ENCODE measurements at places on chromosomes 3 and 15.
A peak's percentile ranks its signal among the peaks of the same experiment; 100 is the strongest.

DNA sequence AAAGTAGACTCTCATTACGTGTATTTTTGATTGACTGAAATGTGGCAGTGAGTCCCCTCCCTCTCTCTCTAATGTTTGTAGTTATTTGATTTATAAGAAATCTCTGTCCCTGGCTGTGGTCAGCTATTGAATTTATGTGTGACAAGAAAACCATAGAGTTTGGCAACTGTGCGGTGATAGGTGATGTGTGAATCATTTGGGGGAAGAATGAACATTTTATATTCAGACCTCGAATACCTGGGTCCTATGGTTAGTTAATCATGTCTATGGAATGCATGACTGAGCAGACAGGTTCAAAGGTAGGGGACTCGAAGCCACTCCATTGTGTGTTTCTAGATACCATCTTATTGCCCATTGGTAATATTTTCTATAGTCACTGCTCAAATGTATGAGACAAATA lies 712.1 kb downstream of the MECOM start:
- DNase-seq, result no peak

GRCh38 chr3:127750226-127751031 lies 71.9 kb downstream of the MGLL start:
- DNase-seq, result peak; percentile 82

DNA sequence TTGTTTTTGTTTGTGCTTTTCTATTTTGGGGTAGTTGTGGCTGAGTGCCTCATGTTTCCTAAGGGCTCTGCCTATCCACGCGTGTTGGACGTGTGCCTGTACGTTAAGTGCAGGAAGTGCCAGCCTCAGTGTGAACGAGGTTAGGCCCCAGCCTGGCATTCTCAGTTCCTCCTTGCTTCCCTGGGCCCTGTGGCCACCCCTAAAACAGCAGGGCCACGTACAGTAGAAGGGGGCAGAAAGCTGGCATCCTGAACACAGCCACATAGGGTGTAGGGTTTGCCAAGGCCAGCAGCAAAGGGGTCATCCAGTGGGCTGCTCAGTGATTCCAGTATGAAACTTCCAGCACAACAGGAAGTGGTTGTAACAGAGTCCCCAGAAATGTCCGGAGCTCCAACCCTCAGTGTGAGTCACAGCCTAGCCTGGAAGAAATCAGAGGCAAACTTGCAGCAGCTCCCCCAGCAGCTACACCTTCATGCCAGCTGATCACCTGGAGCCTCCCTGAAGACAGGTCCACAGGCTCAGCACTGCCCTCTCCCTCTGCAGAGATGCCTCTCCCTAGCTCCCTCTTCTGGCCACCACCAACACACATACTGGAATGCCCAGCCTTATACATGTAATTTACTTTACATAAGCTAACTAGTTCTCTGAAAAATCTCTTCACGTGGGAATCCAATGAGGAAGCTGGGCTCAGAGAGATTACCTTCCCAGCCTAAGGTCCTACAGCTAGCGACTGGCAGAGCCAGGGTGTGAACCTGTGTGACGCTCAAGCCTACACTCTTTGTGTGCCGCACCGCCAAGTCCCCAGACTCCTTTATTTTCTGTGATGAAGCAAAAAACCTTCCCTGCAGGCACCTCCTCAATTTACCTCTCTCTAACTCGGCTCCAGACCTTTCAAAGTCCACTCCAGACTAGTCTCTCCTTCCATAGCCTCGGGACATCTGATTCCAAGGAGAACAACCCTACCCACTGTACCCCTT lies 26.6 kb downstream of the ILDR1 start:
- no peak for DNase-seq

DNA sequence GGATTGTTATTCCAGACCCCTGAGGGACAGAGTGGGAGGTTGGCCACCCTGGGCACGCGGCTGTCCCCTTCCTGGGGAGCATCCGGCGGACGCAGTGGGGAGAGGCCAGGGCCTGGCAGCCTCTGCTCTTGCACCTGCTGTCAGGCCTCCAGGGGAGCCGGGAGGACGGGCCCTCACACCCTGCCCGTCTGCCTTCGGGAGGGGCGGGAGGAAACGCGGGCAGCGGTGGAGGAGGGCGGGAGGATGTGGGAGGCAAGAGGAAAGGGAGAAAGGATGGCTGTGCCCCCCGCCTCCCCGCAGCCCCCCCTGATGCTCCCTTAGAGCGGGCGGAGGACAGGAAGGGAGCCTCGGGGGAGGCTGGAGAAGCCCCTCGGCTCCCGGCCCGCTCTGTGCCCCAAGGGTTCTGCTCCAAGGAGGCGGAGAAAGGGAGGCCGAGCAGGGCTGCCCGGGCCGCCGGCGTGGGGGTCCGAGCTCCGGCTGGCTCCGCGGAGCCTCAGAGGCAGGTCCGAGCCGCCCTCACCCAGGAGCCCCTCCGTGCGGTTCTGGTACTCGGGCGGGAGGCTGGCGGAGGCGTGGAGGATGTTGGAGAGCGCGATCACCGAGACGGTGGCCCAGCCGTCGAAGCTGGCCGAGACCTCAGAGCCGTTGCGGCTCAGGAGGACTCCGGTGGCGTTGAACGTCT lies 40.9 kb downstream of the MUC20 start:
- no peak for DNase-seq

DNA sequence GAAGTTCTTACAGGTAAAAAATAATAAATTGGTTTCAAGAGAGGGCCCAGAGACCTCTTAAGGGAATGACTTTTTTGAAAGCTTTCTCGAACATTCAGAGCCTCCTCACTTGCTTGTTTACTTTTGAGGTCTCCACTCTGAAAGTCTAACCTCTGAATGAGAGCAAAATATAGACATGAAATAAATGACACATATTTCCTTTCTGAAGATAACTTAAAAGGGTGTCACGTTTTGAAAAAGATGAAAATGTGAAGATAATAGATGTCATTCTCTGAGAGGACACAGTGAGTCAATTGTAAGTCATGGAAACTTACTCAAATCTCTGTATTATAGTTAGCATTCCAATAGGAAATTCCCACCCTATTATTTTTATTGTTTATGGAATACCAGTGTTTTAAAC lies 44.6 kb downstream of the HACD2 start:
- DNase-seq, result no peak
